Activated T-helper 1 cell treated with anti-CD3 and anti-CD28 coated beads, Interleukin-12 subunit alpha, Interleukin-12 subunit beta, Interleukin-2, Interleukin-4 antibody, amounts not matched to agents 30 ng/mL and 10 ng/mL and 1 ng/mL, durations not matched to agents 14 hours and 24 hours and 36 hours (primary cell): ENCODE measurements at places on chromosomes 2 and 18. TPM values are rescaled to one million over a fixed set of nuclear protein-coding genes. Genes with fewer than 3 reads are reported as not detected.

DNA sequence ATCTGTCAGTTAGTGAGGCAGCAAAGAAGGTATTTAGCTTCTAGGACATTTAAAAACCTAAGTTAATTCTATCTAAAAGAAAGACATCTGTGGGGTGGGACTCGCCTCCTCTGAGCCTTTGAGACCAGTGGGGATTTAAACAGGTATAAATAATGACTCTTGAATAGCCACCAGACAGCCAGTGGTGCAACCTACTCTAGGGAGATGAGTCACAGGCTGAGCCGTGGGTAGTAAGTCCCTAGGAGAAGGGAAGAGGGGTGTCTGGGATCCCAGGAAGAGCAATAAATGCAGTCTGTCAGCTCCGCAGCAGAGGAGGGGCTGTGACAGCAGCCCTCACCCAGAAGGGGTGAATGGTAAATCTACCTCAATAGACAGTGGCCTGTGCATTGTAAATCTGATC lies 43.1 kb upstream of the GALNT3 start:
- DNase-seq = no peak

DNA sequence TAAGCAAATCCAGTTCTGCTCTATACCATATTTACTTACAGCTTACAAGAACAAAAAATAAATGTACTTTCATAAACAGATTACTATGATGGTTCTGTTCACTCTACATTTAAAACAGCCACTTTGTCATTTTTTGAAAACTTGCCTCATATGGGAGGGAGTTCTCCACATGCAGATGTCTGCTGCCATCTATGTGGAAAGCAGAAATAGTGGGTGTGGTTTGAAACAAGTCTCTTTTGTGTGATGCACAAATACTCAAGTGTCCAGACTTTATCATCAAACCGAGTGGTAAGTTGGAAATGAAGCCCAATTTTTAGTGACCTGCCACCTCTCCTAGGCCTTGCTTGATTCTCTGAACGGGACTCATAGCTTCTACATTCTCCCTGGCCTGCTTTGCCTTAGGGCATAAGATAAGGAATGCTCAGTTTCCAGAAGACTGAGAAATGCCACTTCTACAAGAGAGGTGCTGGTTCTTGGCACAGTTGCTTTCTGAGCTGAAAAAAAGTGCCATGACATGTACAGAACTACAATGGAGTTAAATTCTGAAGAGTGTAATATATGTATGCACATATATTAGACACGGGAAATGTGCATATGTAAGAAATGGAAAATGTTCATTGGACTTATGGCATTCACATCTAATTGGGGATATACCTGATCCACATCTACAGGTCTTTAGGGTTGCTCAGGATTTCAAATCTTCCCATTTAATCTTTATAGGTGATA lies 221.0 kb downstream of the SLC8A1 start:
- DNase-seq = no peak

- no peak for DNase-seq
These were observed 30.1 kb upstream of the ZNF516 start for GRCh38 chr18:76524900-76525698.

DNA sequence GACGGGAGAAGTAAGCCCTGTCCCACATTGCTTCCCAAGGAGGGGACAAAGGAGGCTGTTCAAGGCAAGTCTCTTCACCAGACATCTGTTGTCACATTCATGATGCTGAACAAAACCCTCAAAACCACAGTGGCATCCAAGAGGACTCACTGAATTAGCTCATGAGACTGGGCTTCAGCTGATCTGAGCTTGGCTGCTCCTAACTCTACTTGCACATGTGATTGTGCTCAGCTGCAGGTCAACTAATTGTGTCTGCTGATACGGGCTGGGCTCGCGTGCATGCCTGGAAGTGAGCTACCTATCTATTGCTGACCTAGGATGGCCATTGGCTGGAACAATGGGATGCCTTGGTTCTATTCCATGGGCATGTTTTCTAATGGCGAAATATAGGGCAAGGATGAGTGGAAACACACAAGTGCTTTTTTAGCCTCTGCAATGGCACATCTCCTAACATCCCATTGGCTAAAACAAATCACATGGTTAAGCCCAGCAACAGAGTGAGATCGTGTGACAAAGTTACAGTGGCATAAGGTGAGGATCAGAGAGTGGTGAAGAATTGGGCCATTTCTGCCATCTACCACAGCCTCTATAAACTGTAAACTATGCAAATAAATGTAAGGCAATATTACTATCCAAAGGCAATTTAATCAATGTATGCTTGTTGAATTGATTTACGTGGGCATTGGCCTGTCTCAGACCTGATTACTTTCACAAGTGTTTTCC lies 52.9 kb upstream of the CAPN13 start:
- no peak for DNase-seq

GRCh38 chr18:13257361-13257980 lies 38.9 kb downstream of the LDLRAD4 start:
- DNase-seq = no peak

DNA sequence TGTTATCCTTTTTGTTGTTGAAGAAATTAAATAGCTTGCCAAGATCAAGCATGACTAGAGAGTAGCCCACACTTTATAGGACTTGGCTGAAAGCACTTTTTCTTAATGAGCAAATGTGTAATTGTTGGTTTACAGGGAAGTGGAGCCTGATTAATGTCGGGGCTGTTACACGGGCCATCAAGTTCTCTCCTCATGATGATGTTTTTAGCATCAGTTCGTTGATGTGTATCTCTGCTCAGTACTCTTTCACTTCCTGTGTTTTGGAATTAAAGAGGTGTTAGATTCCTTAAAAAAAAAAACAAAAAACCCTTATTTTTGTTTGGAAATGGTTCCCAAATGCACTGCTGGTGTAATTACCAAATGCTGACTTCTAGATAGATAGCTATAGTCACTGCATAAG lies 114.2 kb downstream of the PTPRM start:
- DNase-seq = no peak

DNA sequence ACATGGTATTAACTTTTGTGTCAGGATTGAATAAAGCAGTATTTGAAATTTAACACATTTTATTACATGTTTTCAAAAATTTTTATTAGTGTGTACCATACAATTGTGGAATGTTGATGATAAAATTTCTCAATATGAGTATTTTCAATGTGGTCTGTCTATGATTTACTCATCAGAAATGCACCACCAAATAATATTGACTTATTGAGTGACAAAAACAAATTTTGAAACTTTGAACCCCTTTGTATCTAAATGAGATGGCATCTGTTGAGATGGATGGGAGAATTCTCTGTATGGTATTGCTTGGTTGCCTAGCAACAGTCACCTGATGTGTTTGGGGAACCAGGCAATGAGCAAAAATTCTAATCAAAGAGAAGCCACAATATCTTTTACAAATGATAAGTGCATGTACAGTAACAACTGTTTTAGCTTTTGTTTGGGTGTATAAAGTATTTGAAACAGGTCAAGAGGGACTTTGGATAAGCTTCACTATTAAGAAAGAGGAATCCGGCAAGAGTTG lies 400.1 kb downstream of the CCDC85A start:
- no peak for DNase-seq

AMER3 gene
- not detected in 2 replicates for total RNA-seq

FRZB gene
- not detected in 2 replicates for total RNA-seq

CTLA4 gene
- 118 and 124 TPM in 2 replicates for total RNA-seq

GAREM1 gene
- not detected in 2 replicates for total RNA-seq

RUFY4 gene
- total RNA-seq = 0.64 and 0.67 TPM in 2 replicates
